ENCODE measurements at places on chromosomes 16 and 17.

DNA sequence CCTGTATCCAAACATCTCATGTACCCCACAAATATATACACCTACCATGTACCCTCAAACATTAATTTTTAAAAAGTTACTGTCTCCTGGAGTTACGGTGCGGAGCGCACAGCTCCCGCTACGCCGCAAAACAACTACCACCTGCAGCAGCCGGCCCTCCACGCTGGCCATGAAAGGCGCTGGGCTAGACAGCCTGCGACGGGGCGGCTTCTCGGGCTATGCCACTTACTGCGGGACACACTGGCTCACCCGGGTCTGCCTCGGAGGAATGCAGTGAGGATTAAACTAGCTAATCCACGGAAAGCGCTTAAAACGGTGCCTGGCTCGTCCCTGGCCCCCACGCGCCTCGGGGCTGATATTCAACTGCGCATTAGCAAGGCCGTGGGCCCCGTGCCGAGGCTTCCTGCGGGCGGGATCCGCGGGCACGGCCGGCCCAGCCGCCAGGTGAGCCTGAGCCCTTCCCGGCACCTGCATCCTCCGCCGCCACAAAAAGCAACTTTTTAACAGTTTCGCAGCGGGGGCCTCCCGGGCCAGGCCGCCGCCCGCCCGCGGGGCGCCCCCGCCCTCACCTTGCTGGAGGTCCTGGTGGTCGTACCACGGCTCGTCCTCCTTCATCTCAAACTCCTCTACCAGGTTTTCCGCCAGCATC lies 633 bp downstream of the CDR2 start:
- DNase-seq: no peak

DNA sequence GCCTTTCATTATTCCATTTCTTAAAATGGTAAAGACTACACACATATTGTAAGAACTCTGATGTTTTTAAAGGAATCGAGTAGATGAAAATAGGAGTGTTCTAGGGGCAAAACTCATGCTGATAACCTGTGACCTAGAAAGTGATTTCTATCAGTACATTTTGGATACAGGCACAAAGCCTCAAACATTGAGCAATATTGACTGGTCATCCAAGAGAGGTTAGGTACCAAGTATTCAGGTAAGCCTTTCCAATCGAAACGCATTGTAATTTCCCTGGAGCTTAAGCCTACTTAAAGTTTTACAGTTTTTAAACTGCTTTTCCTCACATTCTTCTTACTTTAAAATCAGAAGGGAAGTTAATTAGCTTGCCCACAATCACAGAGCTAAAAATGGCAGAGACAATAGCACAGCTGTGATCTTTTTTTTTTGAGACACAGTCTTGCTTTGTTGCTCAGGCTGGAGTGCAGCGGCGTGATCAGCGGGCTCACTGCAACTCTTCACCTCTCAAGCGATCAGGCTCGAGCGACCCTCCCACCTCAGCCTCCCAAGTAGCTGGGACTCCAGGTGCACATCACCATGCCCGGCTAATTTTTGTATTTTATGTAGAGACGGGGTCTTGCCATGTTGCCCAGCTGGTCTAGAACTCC lies 3.3 kb downstream of the GOT2 start:
- DNase-seq: no peak

GRCh38 chr17:47170710-47171109 lies 18.4 kb downstream of the CDC27 start:
- DNase-seq: no peak

DNA sequence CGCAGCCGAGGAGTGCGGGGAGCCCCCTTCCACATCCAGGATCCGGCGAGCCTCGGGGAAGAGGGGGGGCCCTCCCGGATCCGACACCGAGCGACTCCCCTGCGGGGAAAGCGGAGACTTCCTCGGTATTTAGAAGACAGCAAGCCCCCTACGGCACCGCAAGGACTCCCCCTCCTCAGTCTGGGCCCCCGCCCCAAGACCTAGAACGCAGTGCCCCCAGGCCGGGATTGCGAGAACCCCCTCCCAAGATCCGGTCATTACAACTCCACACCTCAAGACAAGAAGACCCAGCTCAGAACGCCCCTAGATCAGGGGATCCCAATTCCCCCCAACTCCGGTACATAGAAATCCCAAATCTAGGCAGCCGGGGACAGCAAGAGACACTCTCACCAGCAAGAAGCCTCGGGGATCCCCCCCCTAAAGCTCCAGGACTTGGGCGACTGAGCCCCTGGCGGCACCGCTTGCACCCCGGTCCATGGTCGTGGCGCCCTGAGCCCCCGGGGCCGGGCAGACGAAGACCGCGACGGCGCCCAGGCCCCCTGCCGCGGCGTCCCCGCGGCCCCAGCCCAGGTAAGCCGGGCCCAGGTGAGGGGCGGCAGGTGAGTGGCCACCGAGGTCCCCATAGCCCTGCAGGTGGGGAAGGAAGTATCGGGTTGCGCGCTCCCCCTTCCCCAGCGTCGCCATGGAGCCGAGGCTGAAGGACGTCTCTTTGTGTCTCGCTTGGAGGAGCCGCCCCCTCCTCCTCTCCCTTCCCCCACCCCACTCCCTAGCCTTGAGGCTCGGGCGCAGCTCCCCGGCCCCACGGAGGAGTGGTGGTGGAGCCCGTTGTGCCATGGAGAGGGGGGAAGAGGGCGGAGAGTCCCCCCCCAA lies 641 bp downstream of the SBK1 start:
- peak; percentile 79 for DNase-seq
